Vagina (tissue), 2 donors: ENCODE measurements at places on chromosomes 5 and 9.

DNA sequence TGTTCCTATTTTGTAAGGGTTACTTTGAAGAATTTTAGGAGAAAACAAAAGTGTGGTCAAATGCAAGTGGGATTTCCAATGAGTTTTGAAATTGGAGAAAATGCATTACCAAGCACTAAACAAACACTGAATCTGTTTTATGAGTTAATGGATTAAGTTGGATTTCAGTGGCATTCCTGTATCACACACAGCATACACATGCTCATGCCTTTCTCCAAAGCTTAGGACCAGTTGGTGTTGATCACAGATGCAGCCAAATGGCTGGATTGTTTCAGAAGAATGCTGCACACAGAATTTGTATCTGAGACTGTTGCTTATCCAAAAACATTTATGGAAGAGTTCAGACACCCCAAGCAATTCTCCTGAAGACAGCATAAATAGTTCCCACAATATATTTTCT, 611.1 kb downstream of the ACTL7B start:
- H3K27ac ChIP-seq, result no peak overlapping the region
- H3K4me1 ChIP-seq, result no peaks in the 10 kb centered on the region
- no peaks in the 10 kb centered on the region for H3K36me3 ChIP-seq
- no peaks in the 10 kb centered on the region for H3K27me3 ChIP-seq
- DNase-seq, result no peak

DNA sequence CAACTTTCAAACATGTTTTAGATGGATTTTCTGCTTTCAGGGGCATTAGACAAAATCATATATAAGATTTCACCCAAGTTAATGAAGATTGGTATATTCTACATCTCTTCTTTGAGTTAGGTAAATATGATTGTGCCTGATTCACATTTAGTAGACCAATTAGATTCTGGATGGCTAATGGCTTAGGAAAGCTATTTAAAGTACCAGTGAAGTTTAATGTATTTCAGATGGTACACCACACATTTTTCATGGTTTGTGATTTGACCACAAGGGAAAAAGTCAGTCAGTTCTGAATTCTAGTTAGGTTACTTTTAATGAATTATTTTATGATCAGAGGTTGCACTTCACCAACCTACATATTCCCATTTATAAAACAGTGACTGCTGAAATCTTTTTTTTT, 409.7 kb downstream of the ADGRV1 start:
- no peak overlapping the region for H3K4me3 ChIP-seq
- no peaks in the 10 kb centered on the region for H3K36me3 ChIP-seq
- no peaks in the 10 kb centered on the region for H3K4me1 ChIP-seq

- H3K4me3 ChIP-seq, result no peak overlapping the region
- DNase-seq, result no peak
- H3K27ac ChIP-seq, result no peak overlapping the region
Measured at GRCh38 chr5:15489571-15490235, 10.3 kb upstream of the FBXL7 start.

- no peak for DNase-seq
- H3K4me3 ChIP-seq, result no peak overlapping the region
- H3K36me3 ChIP-seq, result no peaks in the 10 kb centered on the region
- H3K27me3 ChIP-seq, result no peaks in the 10 kb centered on the region
- H3K27ac ChIP-seq, result no peak overlapping the region
- H3K4me1 ChIP-seq, result peaks cover 46% of the 10 kb centered on the region
Measured at GRCh38 chr5:56461584-56461983, 228.5 kb upstream of the ANKRD55 start.

- no peaks in the 10 kb centered on the region for H3K27me3 ChIP-seq
- no peaks in the 10 kb centered on the region for H3K4me1 ChIP-seq
- no peak overlapping the region for H3K27ac ChIP-seq
- no peak overlapping the region for H3K4me3 ChIP-seq
- no peaks in the 10 kb centered on the region for H3K36me3 ChIP-seq
- no peak for DNase-seq
Measured at GRCh38 chr9:28866951-28867350, 1293.7 kb upstream of the C9orf72 start.

- no peaks in the 10 kb centered on the region for H3K36me3 ChIP-seq
- H3K4me1 ChIP-seq, result peaks cover 43% of the 10 kb centered on the region
- no peak for DNase-seq
- H3K27ac ChIP-seq, result peak overlapping the region; percentile 69
Measured at GRCh38 chr5:179288101-179288808, 57.0 kb downstream of the ADAMTS2 start.

DNA sequence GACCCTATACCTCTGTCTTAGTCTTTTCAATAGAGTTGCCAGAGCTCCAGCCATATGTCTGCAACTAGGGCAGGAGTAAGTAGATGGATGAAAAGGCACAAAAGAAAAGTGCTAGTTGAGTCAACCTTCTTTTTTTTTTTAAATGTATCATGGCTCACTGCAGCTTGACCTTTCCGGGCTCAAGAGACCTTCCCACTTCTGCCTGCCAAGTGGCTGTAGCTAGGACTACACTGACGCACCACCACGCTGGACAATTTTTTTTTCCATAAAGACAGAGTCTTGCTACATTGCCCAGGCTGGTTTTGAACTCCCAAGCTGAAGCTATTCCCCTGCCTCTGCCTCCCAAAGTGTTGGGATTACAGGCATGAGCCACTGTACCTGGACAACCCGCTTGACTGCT, 27.3 kb downstream of the FOXE1 start:
- no peak overlapping the region for H3K27ac ChIP-seq
- no peaks in the 10 kb centered on the region for H3K27me3 ChIP-seq
- H3K4me3 ChIP-seq, result no peak overlapping the region
- H3K36me3 ChIP-seq, result no peaks in the 10 kb centered on the region
- DNase-seq, result peak; percentile 37

- H3K27ac ChIP-seq, result no peak overlapping the region
- H3K4me1 ChIP-seq, result peaks cover 2% of the 10 kb centered on the region
- H3K27me3 ChIP-seq, result no peaks in the 10 kb centered on the region
- H3K4me3 ChIP-seq, result no peak overlapping the region
Measured at GRCh38 chr9:22203371-22204138, 194.4 kb upstream of the CDKN2B start.

DNA sequence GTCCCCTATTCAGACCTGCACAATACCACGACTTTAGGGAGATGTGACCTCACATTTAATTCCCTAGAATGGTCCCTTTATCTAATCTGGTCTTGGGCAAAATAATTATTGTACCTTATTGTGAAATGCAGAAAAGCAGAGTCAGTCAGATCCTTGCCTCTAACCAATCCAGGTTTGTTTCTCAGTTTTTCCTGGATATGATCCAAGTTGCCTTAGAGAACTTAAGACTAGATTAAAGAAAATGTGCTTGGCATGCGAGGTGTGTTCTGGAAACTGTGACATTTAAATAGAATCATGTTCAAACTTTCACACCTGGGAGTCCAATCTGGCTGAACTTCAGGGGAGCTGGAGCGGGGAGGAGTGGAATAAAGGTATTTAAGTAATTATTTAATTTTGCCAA, 696.2 kb downstream of the DNAH5 start:
- no peaks in the 10 kb centered on the region for H3K27me3 ChIP-seq
- H3K4me1 ChIP-seq, result no peaks in the 10 kb centered on the region
- no peak for DNase-seq
- H3K36me3 ChIP-seq, result no peaks in the 10 kb centered on the region

DNA sequence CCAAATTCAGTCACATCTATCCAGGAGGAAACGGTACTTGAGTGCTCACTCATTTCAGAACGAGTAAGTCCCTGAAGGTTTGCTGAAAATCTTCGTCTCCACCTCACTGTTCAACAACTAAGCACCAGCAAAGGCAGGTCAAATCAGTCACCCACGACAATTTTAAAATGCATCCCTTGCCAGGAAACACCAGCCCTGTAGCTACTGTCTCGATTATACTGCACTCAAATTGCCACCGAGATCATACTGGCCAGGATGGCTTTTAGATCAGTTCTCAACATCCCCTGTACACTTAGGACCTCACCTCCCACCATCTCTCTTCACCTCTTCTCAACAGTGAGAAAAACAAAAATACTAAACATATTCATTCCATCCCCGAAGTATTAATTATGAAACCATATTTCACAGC, 298.6 kb downstream of the AGTPBP1 start:
- H3K36me3 ChIP-seq, result no peaks in the 10 kb centered on the region
- H3K4me1 ChIP-seq, result no peaks in the 10 kb centered on the region
- no peak for DNase-seq
- H3K27ac ChIP-seq, result no peak overlapping the region
- H3K4me3 ChIP-seq, result no peak overlapping the region

- DNase-seq, result no peak
- H3K27me3 ChIP-seq, result no peaks in the 10 kb centered on the region
- H3K27ac ChIP-seq, result no peak overlapping the region
- H3K4me1 ChIP-seq, result peaks cover 19% of the 10 kb centered on the region
- H3K4me3 ChIP-seq, result no peak overlapping the region
Measured at GRCh38 chr5:79508794-79509193, 5.1 kb downstream of the HOMER1 start.

- no peaks in the 10 kb centered on the region for H3K4me1 ChIP-seq
- H3K4me3 ChIP-seq, result no peak overlapping the region
- H3K27ac ChIP-seq, result no peak overlapping the region
Measured at GRCh38 chr5:128927644-128928043, 37.6 kb upstream of the SLC27A6 start.

DNA sequence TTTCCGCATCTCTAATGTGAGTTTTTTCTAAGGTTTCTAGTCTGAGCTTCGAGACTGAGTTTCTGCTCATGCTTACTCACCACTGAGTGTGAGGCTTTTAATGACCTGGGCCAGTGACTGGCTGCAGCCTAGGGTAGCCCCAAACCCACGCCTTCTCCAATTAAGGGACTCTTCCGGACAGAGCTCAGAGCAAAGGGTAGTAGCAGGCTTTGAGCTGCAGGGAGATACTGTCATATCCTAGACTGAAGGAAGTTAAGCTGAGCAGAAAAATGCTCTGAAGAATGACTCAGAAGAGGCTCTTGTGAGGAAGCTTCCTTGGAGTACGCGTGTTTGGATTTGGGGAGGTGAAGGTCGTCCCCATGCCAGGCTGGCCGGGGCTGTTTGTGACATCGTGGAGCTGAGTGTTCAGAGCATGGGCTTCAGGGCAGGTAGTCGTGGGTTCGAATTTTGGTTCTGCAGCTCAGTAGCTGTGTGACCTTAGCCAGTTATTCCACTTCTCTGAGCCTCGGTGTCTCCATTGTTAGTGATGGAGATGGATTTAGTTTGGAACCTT, 3.5 kb downstream of the USP20 start:
- H3K4me1 ChIP-seq, result peaks cover 53% of the 10 kb centered on the region
- no peaks in the 10 kb centered on the region for H3K27me3 ChIP-seq
- no peaks in the 10 kb centered on the region for H3K36me3 ChIP-seq

DNA sequence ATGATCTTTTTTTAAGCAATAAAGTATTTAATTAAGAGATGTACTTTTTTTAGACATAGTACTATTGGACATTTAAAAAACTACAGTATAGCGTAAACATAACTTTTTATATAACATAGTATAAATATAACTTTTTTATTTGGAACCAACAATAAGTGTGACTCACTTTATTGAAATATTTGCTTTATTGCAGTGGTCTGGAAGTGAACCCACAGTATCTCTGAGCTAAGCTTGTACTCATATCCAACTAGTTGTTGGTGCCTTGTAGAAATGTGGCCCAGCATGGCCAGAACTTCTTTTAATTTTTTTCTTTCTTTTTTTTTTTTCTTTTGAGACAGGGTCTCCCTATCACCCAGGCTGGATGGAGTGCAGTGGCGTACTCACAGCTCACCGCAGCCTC, 61.5 kb upstream of the GALNT10 start:
- H3K27ac ChIP-seq, result no peak overlapping the region
- DNase-seq, result no peak

DNA sequence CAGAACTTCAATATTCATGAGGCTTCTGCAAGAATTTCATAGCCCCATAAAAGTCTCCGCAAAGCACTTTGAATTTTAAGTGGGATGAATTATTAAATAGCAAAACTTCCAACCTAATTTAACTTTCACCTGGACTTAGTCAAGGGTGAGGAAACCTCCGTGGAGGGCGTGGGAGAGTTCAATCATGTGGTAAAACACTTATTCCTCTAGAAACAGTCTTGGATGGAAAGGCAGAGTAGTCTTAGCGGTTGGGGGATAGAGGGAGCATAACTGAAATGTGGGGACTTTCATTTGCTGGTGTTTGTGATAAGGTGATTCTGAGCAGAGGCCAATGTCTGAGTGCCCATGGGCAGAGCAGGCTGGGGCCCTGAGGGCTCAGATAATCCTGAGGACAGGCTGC, 241.9 kb downstream of the IRX1 start:
- no peak overlapping the region for H3K4me3 ChIP-seq
- H3K36me3 ChIP-seq, result no peaks in the 10 kb centered on the region
- no peaks in the 10 kb centered on the region for H3K4me1 ChIP-seq
- no peaks in the 10 kb centered on the region for H3K27me3 ChIP-seq
- no peak overlapping the region for H3K27ac ChIP-seq

DNA sequence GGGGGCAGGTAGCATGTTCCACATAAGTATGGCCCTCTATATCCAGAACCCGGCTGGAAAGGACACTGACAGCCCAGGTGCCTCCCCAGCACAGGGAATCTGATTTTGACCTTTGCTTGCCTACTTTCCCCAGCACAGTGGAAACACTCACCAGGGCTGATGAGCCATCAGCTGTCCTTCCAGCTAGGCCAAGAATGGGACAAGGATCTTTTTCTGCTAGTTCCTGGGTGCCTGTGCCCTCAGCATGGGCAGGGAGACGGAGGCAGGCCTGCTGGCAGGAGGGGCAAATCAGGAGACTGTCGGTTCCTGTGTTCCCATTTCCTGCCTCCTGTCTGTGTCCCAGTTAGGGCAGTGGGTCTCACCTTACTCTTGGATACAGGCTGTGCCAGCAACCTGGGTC, 1.1 kb downstream of the CYFIP2 start:
- DNase-seq, result no peak
- H3K36me3 ChIP-seq, result no peaks in the 10 kb centered on the region
- H3K27me3 ChIP-seq, result no peaks in the 10 kb centered on the region
- peaks cover 18% of the 10 kb centered on the region for H3K4me1 ChIP-seq

GRCh38 chr9:81759680-81760215, 70.4 kb upstream of the TLE1 start:
- no peaks in the 10 kb centered on the region for H3K36me3 ChIP-seq
- no peak overlapping the region for H3K27ac ChIP-seq
- DNase-seq, result no peak
- no peaks in the 10 kb centered on the region for H3K27me3 ChIP-seq
- H3K4me1 ChIP-seq, result no peaks in the 10 kb centered on the region

DNA sequence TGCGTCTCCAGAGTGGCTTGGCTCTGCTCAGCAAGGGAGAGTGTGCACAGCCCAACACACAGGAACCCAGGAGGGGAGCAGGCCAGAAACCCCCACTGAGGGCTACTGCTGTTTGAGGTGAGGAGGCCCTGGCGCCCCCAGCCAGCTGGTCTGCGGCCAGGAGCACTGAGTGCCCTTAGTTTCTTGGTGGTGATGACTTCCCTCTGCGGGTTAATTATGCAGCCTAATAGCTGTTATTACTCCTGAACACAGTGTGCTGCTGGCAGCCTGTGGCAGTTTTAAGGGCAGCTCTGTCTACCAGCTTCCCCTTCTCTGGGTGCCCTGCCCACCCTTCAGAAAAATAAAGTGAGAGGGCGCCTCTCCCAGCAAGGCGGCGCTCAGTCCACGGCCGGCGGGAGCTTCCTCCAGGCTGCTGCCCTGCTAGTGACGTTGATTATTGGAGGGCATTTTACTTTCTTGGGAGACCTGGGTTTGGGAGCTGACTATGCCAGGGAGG, 19.2 kb downstream of the GADD45G start:
- no peak for DNase-seq
- peaks cover 13% of the 10 kb centered on the region for H3K4me1 ChIP-seq
- no peak overlapping the region for H3K4me3 ChIP-seq

- no peaks in the 10 kb centered on the region for H3K4me1 ChIP-seq
- H3K27ac ChIP-seq, result no peak overlapping the region
- H3K4me3 ChIP-seq, result no peak overlapping the region
- no peak for DNase-seq
- H3K36me3 ChIP-seq, result no peaks in the 10 kb centered on the region
Measured at GRCh38 chr5:165076686-165077085, 1571.3 kb downstream of the MAT2B start.

GRCh38 chr5:57513785-57514184, 31.2 kb upstream of the ACTBL2 start:
- no peaks in the 10 kb centered on the region for H3K36me3 ChIP-seq
- no peak for DNase-seq
- no peak overlapping the region for H3K4me3 ChIP-seq
- no peaks in the 10 kb centered on the region for H3K27me3 ChIP-seq
